Ovary (tissue), 10 donors: ENCODE measurements at places on chromosomes 2 and 18. TPM values are rescaled to one million over a fixed set of nuclear protein-coding genes. Genes with fewer than 3 reads are reported as not detected.

The CYP26B1 gene
- total RNA-seq: 5.8 TPM

GRCh38 chr2:16420421-16420820 is 245.2 kb downstream of the CYRIA start:
- no peak for DNase-seq

The TMEM17 gene
- 2.3 TPM for total RNA-seq

The C2orf66 gene
- not detected for total RNA-seq

GRCh38 chr18:31801078-31801477 is 40.4 kb upstream of the SLC25A52 start:
- no peak for DNase-seq

GRCh38 chr2:241887806-241888522 is 18.4 kb downstream of the RTP5 start:
- no peak for DNase-seq

DNA sequence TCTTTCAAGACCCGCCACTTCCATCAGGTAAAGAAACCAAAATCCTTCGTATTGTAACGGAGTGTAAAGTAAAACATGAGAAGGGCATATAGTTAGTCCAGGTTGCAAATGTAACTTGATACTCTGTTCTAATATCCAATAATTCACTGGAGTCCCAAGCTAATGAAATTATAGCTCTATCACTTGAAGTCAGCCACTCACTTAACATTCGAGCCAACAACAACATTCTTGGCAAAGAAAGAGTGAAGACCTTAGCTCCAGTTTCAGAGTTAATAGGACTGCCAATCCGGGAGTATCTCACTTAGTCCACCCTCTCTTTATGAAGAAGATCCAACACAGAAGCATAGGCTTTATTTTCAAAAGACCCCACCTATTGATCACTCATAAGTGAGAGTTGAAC is 298.0 kb upstream of the SOX11 start:
- no peak for DNase-seq

The VSNL1 gene
- total RNA-seq: 2.1 TPM
